ENCODE measurements at places on chromosomes 4 and X. TPM values are rescaled to one million over a fixed set of nuclear protein-coding genes. Genes with fewer than 3 reads are reported as not detected.

CRMP1 gene
- polyA plus RNA-seq, result 62.4 TPM

SULT1E1 gene
- polyA plus RNA-seq, result 131 TPM

LNX1 gene
- 3.5 TPM for polyA plus RNA-seq

FRG2 gene
- 0.05 TPM for polyA plus RNA-seq

MCTS1 gene
- 50.9 TPM for polyA plus RNA-seq

KIT gene
- polyA plus RNA-seq, result 80.5 TPM

ENPEP gene
- 49.6 TPM for polyA plus RNA-seq

POLN gene
- 3.5 TPM for polyA plus RNA-seq

DNA sequence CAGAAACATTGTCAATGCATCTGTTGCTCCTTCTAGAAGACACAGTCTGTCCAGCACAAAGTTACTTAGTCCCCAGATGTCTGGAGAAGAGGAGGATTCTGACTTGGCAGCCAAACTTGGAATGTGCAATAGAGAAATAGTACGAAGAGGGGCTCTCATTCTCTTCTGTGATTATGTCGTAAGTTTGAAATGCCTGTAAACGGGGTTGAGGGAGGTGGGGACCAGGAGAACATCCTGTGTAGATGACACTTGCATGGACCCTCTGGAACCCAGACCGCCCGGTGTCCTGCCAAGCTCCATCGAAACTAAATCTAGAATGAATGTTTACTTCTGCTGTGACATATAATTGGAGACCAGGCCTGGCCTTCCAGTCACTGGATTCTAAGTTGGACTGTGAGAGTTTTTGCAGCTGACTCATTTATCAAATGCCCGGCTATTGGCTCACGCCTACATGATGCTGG lies 45.0 kb upstream of the MSANTD1 start:
- DNase-seq, result peak; percentile 24

DNA sequence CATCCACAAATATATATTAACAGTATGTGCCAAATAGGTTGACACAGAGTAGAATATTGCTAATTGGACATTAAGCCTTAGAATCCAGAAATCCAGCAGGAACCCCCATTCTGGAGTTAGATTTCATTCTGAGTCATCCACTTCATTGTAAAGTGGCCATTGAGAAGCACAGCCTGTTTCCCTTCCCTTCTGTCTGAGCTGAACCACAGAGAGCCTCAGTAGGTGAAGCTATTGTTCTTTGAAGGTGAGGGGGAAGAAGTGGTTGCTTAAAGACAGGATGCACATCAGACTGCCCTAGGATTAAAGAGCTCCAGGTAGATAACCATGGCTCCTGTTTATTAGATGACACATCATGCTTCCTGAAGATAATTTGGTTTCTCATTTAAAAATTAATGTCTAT lies 30.6 kb upstream of the MCF2 start:
- DNase-seq, result no peak

DNA sequence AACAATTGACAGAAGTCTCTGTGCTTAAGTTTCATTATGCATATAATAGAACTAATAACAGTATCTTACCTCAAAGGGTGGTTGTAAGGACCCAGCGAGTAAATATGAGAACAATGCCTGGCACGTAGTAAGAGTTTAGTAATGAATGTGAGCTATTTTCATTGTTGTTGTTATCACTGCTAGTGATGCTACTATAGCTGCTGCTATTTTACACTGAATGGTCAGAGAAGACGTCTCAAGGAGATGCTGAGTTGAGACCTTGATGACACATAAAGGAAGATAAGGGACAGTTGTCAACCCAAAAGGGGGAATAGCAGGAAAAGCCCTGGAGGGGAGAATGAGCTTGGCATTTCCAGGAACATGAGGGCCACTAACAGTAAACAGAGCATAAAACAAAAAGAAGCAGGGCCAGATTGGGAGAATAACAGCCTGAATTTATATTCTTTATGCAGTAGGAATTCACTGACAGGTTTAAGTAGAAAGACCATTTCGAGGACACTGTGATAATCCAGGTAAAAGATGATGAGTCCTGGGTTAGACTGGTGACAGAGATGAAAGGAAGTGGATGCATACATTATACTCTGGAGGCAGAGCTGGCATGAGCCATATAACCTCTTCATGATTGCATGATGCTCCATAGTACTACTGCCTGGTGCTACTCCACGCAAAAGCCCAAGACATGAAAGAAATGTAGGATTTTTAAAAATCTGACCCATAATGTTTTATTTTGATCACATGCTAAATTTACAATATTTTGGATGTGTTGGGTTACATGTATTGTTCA lies 23.1 kb downstream of the ATP8A1 start:
- no peak for DNase-seq

DNA sequence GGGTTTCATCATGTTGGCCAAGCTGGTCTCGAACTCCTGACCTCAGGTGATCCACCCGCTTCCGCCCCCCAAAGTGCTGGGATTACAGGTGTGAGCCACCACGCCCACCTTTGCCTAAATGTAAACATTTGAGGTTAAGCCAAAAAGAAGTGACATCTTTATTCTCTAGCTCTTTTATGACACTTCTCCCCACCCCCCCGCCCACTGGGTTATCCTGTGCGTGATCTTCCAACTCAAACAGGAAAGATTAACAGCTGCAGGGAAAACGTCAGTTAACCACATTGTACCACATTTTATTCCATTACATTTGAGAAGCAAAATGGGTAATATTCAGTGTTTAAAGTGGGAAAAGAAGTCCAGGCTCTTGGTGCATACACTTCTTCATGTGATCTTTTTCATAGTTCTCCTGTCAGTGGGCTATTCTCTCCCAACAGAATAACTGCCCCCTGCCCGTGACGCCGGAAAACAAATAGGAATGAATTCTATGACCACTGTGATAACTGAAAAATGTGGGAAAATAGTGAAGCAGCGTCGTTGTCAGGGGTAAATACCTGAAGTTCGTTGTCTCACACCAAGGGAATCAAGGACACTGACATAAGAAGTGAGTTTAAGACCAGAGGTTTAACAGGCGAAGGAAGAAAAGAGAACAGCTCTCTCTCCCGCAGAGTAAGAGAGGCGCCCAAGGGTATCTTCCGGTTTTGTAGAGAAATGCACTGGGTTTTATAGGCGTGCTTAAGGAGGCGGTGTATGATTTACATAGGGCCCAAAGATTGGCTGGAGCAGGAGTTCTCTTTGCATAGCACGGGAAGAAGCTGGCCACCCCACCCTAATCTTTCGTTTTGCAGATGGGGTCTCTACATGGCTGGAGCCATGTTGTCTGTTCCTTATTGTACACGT lies 9.7 kb upstream of the SRD5A3 start:
- DNase-seq, result no peak

DNA sequence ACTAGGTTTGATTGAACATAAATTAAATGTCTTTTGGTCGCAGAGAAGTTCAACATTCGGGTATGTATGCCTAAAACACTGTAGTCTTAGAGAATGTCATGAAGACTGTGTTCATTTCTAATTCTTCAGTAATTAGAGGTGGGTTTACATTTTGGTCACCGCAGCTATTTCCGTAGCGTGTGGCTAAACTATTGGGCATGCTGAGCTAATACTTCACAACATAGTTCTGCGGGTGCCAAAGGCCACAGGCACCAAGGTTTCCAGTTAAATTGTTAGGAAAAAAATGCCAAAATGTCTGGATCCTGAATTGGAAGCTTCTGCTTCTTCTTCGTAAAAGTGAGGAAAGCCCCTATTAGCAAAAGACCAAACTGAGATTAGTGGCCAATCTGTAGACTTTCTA lies 25.1 kb downstream of the SMIM31 start:
- DNase-seq, result no peak

- no peak for DNase-seq
Measured at GRCh38 chrX:43953218-43953617, 20.0 kb downstream of the NDP start.

DNA sequence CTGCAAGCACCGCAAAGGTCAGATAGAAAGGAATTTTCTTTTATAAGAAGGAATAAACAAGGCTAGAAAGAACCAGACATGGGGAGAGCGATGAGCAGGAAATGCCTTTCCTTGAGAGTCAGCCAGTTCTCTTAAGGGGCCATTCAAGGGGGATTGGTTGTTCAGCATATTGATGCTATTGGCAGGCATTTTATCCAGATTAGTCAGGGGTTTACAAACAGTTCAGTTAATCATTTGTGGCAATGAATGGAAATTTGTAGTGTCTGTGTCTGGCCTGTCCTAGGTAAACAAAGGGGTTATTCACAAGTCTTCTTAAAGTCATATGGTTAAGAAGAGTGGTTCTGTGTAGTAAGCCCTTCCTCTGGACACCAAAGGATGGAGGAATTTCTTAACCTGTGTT lies 184.7 kb upstream of the FRMPD4 start:
- no peak for DNase-seq
